ENCODE measurements at places on chromosomes 11 and 22. TPM values are rescaled to one million over a fixed set of nuclear protein-coding genes. Genes with fewer than 3 reads are reported as not detected.

IPO7 gene
- 200 TPM for total RNA-seq

OR5F1 gene
- total RNA-seq: not detected

SLN gene
- not detected for total RNA-seq

LYVE1 gene
- not detected for total RNA-seq

CCDC188 gene
- not detected for total RNA-seq

MMP13 gene
- not detected for total RNA-seq

OR52I2 gene
- not detected for total RNA-seq

ARHGAP20 gene
- not detected for total RNA-seq

PDE3B gene
- 11.4 TPM for total RNA-seq

DNA sequence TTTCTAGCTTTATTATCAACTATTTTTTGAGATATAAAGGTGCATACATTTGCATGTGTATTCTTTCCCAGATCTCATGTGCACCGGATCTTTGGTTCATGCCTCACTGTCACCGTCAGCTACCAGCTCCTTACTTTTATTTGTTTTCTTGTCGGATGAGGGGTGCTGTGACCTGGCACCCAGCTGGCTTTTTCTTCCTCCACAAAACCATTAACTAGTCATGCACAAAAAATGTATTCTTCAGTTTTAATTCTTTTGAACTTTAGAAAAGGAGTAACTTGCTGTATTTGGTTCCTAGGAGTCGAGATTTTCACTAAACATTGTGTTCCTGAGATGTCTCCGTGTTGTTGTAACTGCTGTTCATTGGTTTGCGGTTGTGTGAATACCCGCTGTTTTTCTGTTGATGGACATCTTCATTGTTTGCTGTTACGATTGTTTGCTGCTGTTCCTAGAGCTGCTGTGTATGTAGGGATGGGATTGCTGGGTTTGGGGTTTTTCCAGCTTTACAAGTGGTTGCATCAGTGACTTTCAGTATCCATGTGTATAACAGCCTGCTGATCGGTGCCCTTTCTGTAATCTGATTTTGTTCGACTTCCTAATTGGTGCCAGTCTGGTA, 39.4 kb downstream of the MOV10L1 start:
- no peak for DNase-seq

DNA sequence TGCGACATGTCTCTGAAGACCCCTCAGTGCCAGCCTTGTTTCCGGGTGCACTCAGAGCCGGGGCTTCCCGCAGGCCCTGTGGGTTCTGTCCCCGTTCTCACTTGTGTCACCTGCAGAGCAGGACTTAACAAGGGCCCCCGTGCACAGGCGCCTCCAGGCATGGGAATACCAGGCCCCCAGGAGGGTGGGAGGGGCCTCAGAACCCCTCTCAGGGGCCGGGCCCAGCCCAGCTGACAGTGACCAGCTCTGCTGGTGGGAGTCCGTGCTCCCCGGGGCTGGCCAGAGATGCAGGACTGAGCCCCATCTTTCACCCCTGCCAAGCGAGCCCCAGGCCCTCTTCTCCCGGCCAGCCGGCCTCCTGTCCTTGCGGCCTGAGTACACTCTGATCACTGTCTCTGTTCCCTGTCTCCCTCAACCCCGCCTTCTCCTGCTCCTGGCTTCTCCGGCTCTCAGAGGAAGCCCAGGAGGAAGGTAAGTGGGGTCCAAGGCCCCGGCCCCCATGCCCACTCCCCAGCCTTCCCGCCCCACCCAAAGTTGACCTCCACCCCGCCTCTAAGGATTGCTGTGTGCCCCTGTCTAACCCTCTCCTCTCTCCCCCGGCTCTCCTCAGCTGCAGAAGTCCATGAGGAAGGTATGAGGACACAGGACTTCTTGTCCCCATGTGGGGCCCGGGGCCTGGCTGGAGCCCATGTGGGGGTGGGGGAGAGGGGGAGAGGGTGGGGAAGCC, 5.3 kb downstream of the TNNT3 start:
- DNase-seq: no peak

GRCh38 chr11:78497293-78497692, 77.4 kb downstream of the NARS2 start:
- no peak for DNase-seq

- DNase-seq: no peak
Measured at GRCh38 chr11:125995313-125995712, 49.5 kb downstream of the VSIG10L2 start.

DNA sequence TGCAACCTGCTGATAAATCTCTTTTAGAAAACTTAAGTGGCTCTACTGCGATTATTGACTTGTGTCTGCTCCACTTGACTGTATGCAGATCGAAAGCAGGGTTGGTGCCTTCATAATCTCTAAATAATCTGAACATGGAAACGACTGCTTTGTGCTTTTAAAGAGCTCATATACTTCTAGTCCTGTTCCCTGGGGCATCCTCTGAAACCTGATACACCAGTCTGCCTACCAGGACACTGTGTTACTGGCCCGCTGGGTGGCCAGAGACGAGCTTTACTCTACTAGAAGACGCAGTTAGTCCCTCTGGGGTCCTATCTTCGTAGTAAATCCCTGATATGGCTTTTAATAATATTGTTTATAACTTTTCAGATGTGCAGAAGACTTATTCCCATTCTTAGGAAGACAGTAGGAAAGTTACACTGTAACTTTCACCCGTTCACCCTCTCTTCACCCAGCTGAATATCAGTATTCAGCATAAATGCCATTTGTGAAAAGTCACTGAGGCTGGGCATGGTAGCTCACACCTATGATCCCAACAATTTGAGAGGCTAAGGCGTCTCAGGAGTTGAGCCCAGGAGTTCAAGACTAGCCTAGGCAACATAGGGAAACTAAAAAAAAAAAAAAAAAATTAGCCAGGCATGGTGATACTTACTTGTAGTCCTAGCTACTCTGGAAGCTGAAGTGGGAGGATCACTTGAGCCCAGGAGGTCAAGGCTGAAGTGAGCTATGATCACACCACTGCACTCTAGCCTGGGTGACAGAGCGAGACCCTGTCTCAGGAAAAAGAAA, 9.0 kb upstream of the HTR3B start:
- no peak for DNase-seq

DNA sequence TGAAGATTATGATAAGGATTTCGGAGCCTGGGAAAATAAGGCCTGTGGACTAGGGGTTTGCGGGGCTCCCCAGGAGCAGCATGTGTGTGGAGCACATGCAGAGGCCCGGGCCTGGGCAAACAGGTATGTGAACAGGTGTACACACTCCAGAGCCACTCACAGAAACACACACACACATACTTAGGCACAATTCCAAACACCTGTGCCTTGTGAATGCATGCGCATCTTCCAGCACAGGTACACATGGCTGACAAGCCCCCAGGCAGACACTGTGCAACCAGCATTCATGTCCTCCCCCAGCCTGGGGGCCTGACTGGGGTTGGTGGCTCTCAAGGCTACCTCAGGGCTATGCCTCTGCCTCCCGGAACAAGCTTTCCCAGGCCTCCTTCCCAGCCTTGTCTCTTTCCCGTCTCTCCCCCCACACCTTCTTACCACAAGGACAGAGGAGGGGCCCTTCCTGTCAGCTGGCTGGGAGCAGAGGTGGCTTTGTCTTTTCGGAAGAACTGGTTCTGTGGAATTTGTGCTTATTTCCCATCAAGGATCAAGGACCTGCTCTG, 2.6 kb upstream of the P2RY6 start:
- DNase-seq: no peak

DNA sequence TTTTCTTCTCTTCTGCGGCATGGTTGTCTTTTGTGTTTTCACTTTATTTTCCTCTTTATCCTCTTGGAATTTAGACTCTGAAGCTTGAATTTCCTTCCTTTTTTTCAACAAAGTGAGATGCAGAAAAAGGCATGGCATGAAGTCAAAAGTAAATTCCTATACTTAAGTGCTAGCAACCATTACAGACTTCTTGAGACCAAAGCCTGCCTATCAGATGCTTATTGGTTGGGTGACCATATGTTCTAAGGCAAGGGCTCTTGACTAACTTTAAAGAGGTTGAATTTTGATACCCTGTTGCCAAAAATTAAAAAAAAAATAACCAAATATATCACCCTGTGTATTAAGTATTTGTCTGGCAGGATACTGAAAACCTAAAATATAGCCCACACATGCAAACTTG, 237.4 kb downstream of the TMEM135 start:
- DNase-seq: no peak

- DNase-seq: no peak
Measured at GRCh38 chr11:255176-255575, 18.4 kb downstream of the PSMD13 start.

- no peak for DNase-seq
Measured at GRCh38 chr11:61345170-61345610, 12.2 kb downstream of the TKFC start.

DNA sequence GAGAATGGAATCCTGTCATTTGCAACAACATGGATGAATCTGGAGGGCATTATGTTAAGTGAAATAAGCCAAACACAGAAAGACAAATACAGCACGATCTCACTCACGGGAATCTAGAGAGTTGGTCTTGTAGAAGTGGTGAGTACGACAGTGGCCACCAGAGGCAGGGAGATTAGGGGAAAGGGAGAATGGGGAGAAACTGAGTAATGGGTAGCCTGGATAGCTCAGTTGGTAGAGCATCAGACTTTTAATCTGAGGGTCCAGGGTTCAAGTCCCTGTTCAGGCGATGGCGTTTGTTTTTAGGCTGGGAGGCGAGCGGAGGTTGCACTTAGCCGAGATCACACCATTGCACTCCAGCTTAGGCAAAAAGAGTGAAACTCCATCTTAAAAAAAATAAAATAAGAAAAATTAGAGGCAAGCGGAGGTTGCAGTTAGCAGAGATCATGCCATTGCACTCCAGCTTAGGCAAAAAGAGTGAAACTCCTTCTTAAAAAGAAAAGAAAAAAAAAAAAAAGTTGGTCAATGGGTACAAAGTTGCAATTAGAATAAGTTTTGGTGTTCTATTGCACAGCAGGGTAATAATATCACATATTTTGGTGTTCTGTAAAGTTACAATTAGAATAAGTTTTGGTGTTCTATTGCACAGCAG, 95.7 kb upstream of the UBASH3B start:
- DNase-seq: peak; percentile 92

- DNase-seq: no peak
Measured at GRCh38 chr11:44630511-44631210, 65.2 kb downstream of the CD82 start.

DNA sequence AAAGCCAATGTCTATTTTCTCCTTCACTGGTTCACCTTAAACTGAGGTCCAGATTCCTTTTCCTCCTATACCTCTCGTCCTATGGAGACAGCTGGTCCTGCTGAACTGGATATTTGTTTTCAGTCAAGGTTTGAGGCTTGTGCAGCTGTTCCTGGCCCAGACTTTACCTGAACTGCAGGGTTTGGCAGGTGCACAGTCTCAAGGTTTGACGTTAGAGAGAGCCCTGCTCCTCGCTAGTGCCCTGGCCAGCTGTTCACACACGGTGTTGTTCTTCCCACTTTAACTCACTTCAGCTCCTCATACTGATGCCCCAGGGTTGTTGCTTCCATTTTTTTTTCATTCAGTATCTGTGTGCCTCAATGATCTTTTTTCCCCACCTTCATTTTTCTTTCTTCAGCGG, 74.0 kb upstream of the TTC12 start:
- no peak for DNase-seq

DNA sequence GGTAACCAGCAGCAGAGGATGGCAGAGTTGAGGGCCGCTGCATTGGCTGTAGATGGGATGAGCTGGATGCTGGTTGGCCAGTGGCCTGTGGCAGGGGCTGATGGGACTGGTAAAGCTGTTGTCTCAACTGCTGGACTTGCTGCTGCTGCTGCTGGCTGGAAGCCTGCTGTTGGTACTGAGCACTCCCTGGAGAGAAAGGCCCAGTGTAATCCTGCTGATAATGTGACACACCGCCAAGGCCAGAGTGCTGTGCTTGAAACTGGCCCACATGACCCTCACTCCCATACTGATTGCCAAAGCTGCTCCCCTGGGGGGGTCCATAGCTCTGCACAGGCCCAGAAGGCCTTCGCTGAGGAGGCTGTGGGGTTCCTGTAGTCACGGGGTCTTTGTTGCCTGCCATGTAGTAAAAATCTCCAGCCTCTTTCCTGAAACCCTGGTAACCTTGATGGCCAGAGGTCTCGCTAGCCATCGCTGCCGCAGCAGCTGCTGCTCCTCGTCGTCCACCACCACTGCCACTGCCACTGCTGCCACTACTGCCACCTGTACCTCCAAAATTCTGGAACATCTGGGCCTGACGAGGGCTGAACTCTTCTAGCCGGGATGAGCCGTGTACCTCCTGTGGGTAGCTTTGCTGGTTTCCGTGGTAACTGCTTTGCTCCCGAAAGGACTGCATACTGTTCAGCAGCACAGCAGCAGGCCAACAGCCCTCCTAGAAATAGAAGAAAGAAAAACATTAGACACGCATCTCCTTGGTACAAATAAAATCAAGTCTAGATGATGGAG, 55.6 kb downstream of the TCF20 start:
- DNase-seq: no peak

DNA sequence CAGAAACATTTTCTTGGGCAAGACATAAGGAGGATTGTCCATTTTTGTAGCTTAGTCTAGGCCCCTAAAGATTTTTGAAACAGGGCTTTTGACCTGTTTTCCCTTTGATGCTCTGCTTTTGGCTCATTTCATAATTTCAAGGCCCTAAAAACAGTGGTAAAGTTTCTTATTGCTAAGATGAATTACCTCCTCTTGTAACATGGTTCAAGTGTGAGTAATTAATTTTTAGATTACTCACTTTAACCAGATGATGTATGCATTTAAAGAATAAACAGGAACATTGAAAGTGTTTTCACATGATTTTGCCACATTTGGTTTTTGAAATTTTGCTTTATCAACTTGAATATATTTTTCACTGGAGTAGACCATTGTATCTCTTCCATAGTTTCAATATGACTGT, 1.2 kb downstream of the RAG2 start:
- DNase-seq: no peak

Data from SK-MEL-5 (cell line).